Cardiac muscle cell (in vitro differentiated cells and primary cell): ENCODE measurements at places on chromosomes 12 and 14. TPM values are rescaled to one million over a fixed set of nuclear protein-coding genes. Genes with fewer than 3 reads are reported as not detected.
A peak's percentile ranks its signal among the peaks of the same experiment; 100 is the strongest.

DNA sequence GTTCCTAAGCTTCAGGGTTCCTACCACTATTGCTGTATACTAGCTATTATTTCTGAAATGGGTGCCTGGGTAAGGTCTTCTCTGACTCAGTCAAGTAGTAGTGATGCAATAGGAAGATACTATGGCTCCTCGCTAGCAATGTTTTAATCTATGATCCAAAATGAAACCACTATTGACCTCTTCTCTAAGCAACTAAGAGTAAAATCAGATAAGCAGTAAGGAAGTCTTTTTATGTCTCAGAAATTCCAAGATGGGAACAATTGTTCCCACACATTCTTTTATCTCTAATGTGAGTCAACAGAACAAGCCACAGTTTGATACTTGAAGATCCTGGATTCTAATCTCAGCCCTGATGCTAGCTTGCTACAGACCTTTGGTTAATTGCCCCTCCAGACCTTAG is 45.1 kb downstream of the AREL1 start:
- DNase-seq, result no peak
- H3K27me3 ChIP-seq, result no peaks in the 10 kb centered on the region
- H3K4me3 ChIP-seq, result no peak overlapping the region
- H3K27ac ChIP-seq, result no peak overlapping the region
- H3K36me3 ChIP-seq, result peaks cover 57% of the 10 kb centered on the region

DNA sequence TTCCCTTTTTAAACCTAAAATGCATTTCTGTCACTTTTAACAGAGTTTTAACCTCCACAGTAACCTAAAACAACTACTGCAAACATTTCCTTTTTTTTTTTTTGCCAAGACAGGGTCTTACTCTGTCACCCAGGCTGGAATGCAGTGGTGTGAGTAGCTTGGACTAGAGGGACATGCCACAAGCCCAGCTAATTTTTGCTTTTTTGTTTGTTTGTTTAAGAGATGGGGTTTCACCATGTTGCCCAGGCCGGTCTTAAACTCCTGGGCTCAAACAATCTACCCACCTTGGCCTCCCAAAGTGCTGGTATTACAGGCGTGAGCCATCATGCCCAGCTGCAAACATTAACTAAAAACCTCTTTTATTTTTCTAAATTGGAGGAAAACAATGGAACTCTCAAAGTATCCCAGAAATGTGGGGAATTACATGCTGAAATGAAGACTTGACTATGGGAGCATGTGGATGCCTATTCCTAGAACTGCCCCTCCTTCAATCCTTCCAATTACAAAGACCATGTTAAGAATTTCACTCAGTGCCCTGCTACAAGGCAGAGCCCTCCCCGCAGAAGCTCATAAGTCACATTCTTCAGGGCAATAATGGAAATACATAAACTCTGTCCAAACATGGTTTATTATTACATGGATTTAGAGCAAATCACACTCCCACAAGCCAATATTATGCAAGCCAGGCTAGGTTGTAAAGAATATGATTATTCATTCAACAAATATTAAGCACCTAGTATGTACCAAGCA is 66.9 kb downstream of the C12orf56 start:
- no peak overlapping the region for H3K27ac ChIP-seq
- no peak for DNase-seq
- H3K4me1 ChIP-seq, result no peaks in the 10 kb centered on the region
- H3K27me3 ChIP-seq, result no peaks in the 10 kb centered on the region

- no peaks in the 10 kb centered on the region for H3K27me3 ChIP-seq
- DNase-seq, result no peak
- H3K4me3 ChIP-seq, result no peak overlapping the region
- no peaks in the 10 kb centered on the region for H3K4me1 ChIP-seq
- peaks cover 35% of the 10 kb centered on the region for H3K36me3 ChIP-seq
Measured at GRCh38 chr12:47783024-47783755, 10.2 kb downstream of the SLC48A1 start.

GRCh38 chr12:98401427-98401826 is 114.0 kb upstream of the TMPO start:
- peak; percentile 44 for DNase-seq
- H3K36me3 ChIP-seq, result no peaks in the 10 kb centered on the region
- H3K4me3 ChIP-seq, result no peak overlapping the region
- no peaks in the 10 kb centered on the region for H3K27me3 ChIP-seq

DNA sequence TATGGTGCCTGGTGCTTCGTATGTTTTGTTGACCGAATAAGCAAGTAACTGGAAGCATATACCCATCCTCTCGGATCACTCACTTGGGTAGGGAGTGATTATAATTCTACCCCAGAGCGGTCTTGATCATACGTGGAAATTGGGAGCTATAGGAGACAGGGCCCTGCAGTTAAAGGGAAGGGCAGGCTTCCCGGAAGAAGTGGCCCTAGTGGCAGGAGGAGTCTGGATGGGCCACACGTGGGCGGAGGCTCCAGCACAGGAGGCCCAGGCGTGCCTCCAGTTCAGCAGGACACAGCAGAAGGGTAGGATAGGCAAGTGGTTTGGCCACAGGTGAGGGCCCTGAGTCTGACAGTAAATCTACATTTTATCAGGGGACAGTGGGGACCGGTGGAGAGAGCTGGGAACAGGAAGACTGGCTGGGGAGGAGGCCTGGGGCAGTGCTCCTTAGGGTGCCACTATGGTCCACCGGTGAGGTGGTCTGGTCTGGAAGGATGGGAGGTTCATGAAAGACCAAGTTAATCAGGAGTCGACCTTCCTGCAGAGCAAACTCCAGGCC is 23.5 kb upstream of the YY1 start:
- H3K27me3 ChIP-seq, result no peaks in the 10 kb centered on the region
- H3K36me3 ChIP-seq, result no peaks in the 10 kb centered on the region
- no peak overlapping the region for H3K27ac ChIP-seq
- DNase-seq, result no peak

DNA sequence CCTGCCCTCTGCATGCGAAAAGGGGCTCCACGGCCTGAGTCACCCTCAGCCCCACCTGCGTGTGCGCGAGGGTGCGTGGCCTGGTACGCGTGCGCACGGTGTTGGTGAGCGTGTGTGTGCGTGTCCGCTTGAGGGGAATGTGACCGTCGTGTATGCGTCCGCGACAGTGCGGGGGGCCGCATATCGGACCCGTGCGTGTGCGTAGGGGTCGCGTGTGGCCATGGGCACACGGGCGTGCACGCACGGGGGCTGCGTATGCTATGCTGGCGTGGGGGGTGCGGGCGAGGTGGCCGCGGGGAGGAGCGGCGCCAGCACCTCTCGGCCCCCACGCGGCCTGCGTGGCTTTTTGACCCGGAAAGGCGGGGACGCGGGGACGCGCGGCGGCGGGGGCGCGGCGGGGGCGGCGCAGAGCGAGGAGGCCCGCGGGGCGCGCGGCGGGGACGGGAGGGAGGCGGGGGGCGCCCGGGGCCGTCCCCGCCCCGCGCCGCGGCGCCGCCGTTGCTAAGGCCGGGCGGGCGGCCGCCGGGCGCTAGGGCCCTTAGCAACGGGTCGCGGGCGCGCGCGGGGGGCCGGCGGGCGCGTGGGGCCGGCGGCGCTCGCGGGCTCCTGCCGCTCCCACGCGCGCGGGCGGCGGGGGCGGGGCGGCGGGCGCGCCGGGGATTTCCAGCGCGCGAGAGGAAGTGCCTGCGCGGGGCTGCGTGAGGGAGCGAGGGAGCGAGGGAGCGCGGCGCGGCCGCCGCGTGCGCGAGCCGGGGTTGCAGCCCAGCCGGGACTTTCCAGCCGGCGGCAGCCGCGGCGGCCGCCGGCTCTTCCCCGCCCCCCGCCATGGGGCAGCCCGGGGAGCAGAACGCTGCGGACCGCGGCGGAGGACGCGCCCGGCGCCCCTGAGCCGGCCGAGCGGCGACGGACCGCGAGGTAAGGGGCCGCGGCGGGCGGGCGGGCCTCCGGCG is at the start of gene TRAF3:
Gene TRAF3, plus strand, starts transcription at position 689 of the 950 bp plus-strand sequence. CDS start 92,753 bp downstream, outside the sequence.
- H3K27me3 ChIP-seq, result no peaks in the 10 kb centered on the region
- H3K4me1 ChIP-seq, result peaks cover 9% of the 10 kb centered on the region
- H3K27ac ChIP-seq, result peak within 1 kb of the TSS; percentile 65
- DNase-seq, result peak; percentile 76

DNA sequence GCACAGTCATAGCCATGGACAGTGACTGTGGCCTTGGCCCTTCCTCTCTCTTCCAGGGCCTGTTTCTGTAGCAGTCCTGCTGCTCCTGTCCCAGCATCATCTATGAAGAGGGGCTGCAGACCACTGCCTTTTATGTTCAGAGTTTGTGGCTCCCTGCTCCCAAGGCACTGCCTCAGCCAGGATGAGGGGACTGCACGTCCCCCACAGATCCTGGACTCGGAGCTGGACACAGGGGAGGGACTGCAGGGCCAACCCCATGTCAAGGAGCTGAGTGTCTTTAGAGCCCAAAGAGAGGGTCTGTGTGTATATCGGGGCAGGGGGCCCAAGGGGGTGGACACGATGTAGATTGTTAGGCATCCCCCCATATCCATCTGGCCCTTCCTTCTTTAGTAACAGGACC is 60.6 kb upstream of the DIO3 start:
- no peaks in the 10 kb centered on the region for H3K36me3 ChIP-seq
- no peak for DNase-seq
- H3K4me1 ChIP-seq, result no peaks in the 10 kb centered on the region
- no peak overlapping the region for H3K27ac ChIP-seq
- H3K27me3 ChIP-seq, result no peaks in the 10 kb centered on the region
- no peak overlapping the region for H3K4me3 ChIP-seq

- H3K27ac ChIP-seq, result no peak overlapping the region
- no peak for DNase-seq
- peaks cover 3% of the 10 kb centered on the region for H3K36me3 ChIP-seq
- H3K27me3 ChIP-seq, result no peaks in the 10 kb centered on the region
Measured at GRCh38 chr12:95239216-95239615, 21.6 kb downstream of the VEZT start.

The MYO1H gene
- total RNA-seq, result 0.21 TPM in 1 of 2 replicates, not detected in the other

The ANHX gene
- not detected in 2 replicates for total RNA-seq
